ENCODE measurements at places on chromosomes 12 and 14.

DNA sequence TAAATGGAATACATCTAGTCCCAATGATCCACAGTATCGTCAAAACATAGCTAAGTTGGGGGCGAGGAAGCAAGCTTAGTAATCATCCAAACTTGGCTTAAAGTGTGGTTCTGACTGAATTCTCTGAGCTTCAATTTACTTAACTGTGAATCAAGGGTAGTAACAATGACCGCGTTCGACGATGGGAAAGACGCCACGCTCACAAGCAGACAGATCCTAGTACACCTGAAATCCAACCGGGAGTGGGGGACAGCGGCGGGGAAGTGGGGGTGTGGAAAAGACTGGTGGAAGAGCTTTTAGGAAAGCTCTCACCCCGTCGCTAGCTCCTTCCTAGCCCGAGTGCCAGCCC is 433 bp downstream of the COX16 start:
- no peak for DNase-seq

GRCh38 chr12:79121486-79121885 is 256.9 kb downstream of the SYT1 start:
- no peak for DNase-seq

DNA sequence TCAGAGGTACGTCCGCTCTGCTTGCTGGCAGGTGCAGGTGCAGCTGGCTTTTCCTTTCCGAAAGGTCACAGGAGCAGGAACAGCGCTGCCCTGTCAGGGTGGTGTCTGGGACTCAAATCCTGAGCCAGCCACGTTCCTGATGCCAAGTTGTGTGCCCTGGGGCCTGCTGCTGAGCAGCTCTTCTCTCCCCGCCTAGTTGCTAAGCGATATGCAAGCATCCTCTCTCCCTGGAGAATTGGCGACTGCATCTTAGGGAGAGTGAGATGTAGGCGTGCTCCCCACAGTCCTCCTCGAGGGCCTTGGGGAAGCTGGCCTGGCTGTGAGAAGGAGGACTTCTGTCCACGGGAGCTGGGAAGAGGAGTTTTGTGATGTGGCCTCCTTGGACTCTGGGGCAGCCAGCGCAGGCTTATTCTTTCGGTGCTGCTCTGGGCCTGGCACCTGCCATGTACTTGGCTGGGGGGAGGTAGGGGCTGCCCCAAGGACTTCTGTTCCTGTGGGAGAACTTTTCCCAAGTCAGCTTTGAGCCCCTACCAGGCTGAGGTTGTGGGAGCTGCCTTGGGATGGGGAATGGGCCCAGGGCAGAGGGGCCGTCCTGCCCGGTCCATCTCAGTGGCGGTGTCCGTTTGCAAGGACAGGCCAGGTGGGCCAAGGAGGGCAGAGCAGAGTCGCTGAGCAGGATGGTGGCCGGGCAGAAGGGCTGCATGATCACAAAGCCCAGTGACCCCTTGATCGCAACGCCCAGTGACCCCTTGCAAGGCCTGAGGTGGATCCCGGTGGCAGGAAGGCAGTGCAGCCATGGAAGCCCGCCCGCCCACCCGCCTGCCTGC is 183.5 kb downstream of the ADGRD1 start:
- no peak for DNase-seq

DNA sequence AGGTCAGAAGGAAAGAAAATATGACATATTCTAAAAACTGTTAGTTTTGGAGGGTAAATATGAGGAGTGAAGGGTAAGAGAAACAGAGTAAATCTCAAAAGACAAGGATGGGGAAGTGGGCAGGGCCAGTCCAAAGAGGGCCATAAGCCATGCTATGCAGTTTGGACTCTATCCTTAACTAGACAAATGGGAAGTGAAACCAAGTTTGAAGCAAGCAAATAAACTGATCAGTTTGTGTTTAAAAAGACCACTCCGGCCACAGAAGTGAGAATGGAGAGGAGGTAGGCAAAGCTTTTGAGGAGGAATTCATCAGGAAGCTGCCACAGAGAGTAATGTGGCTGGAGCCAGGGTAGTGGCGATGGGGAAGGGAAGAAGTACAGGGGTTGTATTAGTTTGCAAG is 37.5 kb upstream of the DAAM1 start:
- DNase-seq, result no peak

DNA sequence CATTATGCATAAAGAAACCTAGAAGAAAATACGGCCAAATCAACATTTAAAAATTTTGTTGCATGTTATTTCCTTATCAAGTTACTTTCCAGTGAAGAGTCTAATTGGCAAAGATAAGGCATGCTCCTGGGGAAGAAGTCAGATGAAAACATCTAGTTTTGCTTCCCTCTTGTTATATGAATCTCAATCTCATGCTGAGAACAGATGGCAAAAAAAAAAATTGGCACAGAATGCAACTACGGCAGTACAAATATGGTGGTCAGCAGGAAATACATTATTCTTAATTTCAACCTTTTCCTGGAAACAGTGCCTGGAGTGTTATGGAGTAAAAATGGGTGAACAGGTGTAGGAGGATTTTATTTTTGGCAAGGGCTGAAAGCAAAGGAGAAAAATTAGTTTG is 32.8 kb downstream of the HECTD4 start:
- DNase-seq, result no peak

- no peak for DNase-seq
Observed at GRCh38 chr12:86331457-86331856, 75.3 kb upstream of the MGAT4C start.

- no peak for DNase-seq
Observed at GRCh38 chr14:84085493-84085892, 1444.5 kb upstream of the FLRT2 start.

DNA sequence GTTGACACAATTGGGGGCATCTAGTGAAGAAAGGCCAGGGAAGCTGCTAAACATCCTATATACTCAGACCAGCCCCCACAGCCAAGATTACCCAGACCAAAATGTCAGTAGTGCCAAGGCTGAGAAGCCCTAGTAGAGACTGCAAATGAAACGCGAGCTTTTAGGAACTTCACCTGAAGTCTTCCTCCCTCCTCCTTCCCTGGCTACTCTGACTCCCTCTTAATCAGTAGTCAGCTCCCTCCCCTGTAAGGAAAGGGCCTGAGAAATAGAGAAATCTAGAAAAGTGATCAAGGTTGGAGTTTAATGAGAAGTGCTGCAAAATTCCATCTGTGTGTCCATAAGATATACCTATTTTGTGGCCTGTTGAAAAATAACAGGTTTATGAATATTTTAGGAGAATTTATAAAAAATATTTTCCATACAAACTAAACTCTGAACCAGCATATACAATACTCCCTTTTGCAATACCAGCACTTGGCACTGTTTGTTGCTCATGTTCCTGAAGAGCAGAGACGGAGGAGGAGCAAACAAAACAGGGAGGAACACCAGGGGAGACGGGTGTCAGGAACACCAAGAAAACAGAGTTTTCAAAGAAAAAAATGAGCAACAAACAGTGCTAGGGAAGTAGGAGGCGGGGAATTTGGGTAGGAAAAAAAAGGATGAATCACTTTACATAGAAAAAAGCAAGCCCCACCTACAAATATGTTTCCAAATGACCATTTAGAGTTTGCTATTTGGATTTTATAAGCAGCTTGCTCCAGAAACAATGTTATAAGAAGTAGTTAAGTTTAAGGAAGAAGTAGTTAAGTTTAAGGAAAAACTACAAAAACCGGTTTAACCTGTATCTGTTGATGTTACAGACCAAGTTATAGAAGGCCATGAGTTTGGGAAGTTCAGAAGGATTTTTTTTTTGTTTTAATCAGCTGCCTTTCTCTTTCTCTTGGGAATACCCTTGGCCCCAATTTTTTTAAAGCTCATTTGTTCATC is 282.1 kb upstream of the GRIP1 start:
- no peak for DNase-seq

DNA sequence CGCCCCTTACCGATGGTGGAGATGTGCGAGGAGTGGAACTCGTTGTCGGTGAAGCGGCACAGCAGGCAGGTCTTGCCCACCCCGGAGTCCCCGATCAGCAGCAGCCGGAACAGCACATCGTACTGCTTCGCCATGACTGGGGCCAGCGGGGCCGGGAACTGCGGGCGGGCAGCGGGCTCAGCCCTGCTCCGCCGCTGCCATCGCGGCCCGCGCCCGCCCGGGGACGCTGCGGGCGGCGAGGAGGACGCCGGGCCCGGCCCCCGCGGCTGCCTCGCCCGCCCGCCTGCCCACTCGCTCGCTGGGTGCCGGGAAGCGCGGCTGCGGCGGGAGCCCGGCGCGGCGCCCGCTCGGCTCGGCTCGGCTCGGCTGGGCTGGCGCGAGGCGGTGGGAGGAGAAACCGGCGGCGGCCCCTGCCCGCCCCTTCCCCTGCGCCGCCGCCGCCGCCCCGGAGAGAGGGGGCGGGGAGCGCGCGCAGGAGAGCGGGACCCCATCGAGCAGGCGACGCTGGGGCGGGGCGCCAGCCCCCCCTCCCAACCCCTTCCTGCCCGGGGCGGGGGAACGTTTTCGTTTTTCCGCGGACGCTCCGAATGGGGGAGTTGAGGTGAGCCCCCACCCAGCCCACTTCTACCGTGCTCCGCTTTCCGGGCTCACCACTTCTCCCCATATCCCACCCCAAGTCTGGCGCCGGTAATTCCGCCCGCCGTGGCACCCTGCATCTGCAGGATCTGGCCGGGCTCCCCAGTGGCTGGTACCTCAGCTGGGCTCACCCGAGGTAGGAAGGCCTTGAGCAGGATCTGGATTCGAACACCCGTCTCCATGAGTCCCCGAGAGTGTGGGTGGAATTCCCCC is at the start of gene RAB15:
RAB15 (minus strand) TSS at position 394 of the 849 bp plus-strand sequence; CDS start at position 134, 260 bp downstream.
- no peak for DNase-seq

DNA sequence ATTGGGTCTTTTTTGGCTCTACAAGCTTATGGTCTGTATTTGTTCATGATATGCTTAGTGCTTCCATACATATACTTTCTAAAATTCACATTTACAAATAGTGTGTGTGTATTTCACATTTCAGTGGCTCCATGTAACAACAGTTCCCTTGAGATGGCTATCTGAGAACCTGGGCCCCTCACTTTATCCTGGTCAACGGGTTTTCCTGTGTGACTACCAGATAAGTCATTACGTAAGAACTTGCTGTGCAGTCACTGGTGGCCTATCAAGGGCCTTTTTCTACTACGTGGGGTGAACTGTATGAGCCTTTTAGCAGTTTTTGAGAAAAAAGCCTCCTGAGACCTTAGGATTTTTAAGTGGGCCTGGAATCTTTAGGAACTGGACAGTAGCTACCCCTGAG is 454.1 kb downstream of the PCNX1 start:
- no peak for DNase-seq

DNA sequence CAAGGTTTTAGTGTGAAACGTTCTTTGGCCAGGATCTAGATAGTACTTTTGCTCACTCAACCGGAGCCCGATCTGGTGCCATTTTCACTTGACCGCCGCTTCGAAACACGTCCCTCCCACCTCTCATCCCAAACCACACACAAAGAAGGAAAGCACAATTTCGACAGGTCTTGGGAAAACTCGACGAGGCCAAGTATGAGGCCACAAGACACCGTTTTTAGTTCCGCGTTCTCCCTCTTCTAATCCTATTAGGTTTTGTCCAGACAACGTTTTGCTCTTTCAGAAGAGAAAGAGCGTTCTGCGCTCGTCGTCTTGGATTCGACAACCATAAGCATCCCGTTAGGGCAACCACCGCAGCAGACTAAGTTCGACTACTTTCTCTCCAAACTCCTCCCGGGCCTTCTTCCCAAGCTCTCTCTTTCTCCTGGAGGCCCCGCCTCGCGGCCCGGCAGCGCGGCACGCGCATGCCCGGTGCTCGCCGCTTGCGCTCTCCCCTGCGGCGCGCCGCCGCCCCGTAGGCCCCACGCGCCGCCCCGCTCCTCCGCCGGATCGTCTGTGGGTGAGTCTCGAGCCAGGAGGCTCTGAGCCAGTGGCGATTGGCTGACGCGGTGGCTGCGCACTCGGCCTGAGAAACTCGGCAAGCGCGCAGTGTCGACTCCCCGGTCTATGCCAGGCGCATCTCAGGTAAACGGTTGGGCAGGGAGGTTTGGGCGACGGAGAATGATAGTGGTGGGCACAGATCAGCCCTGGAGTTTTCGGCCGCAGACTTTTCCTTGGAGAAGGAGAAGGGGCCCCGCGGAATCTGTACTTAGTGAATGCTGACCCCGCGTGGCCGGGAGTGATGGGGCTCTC is at the start of gene MIPOL1:
MIPOL1 (plus strand) TSS at position 517 of the 852 bp plus-strand sequence. CDS start 49,952 bp downstream, outside the sequence.
- peak; percentile 68 for DNase-seq

GRCh38 chr14:79583738-79584408 is 627.4 kb downstream of the DIO2 start:
- no peak for DNase-seq

GRCh38 chr12:58349161-58349560 is 407.8 kb downstream of the ATP23 start:
- DNase-seq, result no peak

GRCh38 chr14:72657214-72657921 is 236.5 kb downstream of the DPF3 start:
- DNase-seq, result no peak

DNA sequence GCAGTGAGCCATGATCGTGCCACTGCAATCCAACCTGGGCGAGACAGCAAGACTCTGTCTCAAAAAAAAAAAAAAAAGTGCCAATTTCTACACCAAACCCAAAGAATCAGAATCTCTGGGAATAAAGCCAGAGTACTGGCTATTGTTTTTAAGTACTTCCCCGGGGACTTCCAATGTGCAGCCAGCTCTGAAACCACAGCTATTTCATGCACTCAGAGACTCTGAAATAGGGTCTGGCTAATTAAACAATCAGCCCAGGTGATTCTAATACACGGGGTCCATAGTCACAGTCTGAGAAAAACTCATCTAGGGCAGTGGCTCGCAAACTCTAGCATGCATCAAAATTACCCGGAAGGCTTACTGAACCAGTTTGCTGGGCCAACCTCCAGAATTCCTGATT is 56.3 kb downstream of the SIX6 start:
- DNase-seq, result no peak

DNA sequence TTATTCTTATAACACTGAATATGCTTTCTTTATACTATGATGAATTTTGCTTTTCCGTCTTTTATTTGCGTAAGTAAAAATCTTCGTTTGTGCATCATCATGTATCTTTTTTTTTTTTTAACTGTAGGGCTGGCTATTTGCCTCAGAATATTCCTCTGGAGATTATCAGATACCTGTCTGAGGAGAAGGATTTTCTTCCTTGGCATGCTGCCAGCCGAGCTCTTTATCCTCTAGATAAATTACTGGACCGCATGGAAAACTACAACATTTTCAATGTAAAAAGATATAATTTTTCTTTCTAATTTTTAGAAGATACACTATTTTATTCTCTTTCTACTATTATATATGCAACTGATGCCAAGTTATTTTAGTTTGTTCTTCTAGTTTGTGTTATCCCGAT is 346.6 kb downstream of the TRHDE start:
- no peak for DNase-seq

GRCh38 chr12:64608901-64609535 is 1.3 kb upstream of the RASSF3 start:
- no peak for DNase-seq

- DNase-seq, result no peak
Observed at GRCh38 chr12:105939181-105939721, 199.5 kb downstream of the NUAK1 start.
